ENCODE measurements at places on chromosomes 11 and 22.

DNA sequence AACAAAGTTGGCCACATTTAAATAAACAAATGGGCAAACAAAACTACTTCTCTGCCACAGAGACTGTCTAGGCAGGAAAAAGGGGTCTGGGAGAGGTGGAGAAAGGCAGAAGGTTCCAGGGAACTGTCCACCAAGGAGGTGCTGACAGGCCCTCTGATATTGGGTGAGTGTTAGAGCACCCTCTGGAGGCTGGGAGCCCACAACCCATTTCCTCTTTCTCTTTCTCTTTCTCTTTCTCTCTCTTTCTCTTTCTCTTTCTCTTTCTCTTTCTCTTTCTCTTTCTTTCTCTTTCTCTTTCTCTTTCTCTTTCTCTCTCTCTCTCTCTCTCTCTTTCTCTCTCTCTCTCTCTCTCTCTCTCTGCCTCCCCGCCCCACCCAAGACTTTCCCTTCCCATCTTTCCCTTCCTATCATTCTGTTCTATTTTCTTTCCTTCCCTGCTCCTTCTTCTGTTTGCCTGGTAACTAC is 912.8 kb downstream of the DLG2 start:
- peak; percentile 66 for DNase-seq

- DNase-seq, result peak; percentile 82
Observed at GRCh38 chr11:12724301-12725054, 50.3 kb downstream of the TEAD1 start.

DNA sequence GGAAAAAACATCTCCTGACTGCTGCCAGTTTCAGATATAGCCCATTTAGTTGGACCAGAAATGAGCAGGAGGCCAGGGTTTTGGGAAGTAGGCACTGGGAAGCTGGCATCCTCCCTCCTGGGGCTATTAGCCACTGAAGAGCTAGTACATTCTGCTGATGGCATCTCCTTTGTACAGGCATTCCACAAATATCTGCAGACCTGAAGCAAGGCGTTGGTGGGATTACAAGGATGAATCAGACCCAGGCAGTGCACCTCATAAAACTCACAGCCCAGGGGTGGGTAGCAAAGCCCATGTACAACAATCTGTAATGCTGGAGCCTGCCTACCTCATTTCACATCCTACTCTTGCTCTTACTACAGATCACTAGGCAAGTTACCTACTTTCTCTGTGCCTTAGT is 27.5 kb upstream of the POU2AF1 start:
- no peak for DNase-seq

- DNase-seq, result no peak
Observed at GRCh38 chr11:127998421-127998820, 588.9 kb downstream of the ETS1 start.

GRCh38 chr11:10674911-10675440 is 18.6 kb downstream of the IRAG1 start:
- DNase-seq, result no peak

- DNase-seq, result no peak
Observed at GRCh38 chr11:31779374-31779791, 31.7 kb downstream of the PAX6 start.

Data from NCI-H1092 (cell line).